ENCODE measurements at places on chromosomes 7 and 10. TPM values are rescaled to one million over a fixed set of nuclear protein-coding genes. Genes with fewer than 3 reads are reported as not detected.
A peak's percentile ranks its signal among the peaks of the same experiment; 100 is the strongest.

Gene CDH23
- total RNA-seq: 2.1 TPM

GRCh38 chr10:130686689-130687300 lies 550.6 kb downstream of the GLRX3 start:
- peak; percentile 79 for DNase-seq
- no peak overlapping the region for H3K4me3 ChIP-seq
- no peaks in the 10 kb centered on the region for H3K36me3 ChIP-seq
- H3K27ac ChIP-seq: no peak overlapping the region

DNA sequence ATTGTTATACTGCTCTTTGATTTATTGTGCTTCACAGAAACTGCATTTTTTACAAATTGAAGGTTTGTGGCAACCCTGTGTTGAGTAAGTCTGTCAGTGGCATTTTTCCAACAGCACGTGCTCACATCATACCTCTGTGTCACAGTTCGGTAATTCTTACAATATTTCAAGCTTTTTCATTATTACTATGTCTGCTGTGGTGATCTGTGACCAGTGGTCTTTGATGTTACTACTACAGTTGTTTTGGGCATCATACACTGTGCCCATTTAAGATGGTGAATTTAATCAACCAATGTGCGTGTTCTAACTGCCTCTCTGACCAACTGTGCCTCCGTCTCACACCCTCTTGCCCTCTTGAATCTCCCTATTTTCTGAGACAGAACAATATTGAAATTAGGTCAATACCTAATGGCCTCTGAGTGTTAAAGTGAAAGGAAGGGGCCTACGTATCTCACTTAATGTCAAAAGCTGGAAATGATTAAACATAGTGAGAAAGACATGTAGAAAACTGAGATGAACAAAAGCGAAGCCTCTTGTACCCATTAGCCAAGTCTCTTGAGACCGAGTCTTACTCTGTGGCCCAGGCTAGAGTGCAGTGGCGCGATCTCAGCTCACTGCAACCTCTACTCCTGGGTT lies 20.2 kb upstream of the ASL start:
- H3K27me3 ChIP-seq: no peaks in the 10 kb centered on the region
- H3K4me3 ChIP-seq: no peak overlapping the region
- DNase-seq: no peak
- H3K36me3 ChIP-seq: no peaks in the 10 kb centered on the region
- H3K4me1 ChIP-seq: no peaks in the 10 kb centered on the region

Gene OAT
- 75.5 TPM for total RNA-seq

DNA sequence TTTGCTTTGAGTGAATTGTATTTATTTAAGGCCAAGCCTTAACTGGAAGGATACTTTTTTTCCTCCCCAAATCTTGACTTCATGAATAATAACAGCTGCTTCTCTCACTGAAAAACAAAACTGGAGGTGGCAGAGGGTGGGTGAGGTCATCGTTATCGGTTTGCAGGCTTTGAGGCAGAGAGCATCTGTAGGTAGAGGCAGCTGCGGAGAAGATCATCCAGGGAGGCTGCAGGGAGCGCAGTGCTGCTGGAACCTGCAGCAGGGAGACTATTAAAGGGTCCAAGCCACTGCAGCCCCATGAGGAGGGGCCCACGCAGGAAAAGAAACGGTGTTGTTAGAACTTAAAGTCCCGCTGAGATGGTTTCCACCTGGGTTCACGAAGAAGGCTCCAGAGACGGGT lies 112.1 kb upstream of the SDK1 start:
- no peak overlapping the region for H3K27ac ChIP-seq
- H3K4me3 ChIP-seq: no peak overlapping the region
- no peaks in the 10 kb centered on the region for H3K4me1 ChIP-seq
- DNase-seq: no peak
- no peaks in the 10 kb centered on the region for H3K36me3 ChIP-seq
- no peaks in the 10 kb centered on the region for H3K27me3 ChIP-seq

DNA sequence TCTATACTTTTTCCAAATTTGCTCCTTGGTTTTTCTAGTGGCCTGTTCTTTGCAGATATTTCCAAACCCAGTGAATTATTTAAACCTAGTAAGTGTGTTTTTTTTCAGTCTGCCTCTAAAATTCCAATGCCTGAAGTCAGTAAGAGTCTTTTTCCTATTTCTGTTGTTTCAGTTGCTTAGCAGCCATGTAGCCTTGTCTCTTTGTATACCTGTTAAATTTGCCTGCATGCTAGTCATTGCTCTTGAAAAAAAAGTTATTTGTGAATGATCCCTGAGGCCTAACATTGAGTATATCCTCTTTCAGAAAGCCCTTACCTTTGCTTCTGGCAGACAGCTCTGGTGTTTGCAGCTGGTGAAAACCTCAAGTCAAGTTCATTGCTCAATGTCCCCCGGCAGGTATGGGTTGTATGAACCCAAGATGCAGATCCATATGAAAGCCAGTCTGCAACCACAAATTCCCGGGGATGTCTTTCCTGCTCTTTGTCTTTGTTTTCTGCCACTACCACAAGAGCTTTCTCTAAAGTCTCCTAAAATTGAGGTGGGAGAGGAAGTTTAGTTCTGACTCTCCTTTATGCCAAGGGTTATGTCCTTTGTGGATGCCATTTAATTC lies 35.7 kb downstream of the CH25H start:
- no peak for DNase-seq
- H3K27me3 ChIP-seq: no peaks in the 10 kb centered on the region
- H3K36me3 ChIP-seq: no peaks in the 10 kb centered on the region
- H3K4me3 ChIP-seq: no peak overlapping the region

DNA sequence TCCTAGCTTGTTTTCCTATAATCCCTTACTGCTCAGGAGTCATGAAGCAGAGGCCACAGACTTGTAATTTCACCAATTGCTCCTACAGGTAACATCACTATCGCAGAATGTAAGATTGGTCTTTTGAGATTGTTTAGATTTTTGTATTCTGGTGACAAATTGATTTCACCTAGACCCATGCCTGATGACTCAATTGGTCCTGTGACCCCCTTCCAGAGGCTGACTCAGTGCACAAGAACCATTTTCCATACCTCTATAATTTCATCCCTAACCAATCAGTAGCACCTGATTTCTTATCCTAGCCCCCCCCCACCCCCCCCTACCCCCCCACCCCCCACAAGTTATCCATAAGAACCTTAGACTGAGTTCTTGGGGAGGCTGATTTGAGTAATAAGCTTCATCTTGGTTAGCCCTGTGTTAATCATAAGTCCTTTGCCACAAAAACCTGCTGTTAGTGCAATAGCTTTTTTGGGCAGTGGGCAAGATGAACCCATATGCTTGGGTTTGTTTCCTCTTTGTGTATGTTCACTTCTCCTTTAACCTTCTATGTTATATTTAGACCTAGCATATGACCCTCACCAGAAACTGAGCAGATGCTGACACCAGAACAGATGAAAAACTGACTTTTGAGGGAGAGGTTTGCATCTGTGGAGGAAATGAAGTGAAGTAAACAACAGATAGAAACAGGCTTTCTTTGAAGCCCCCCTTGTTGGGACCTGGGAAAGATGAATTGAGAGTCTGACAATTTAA lies 187.1 kb downstream of the KIF20B start:
- H3K4me1 ChIP-seq: no peaks in the 10 kb centered on the region
- no peaks in the 10 kb centered on the region for H3K36me3 ChIP-seq
- H3K27ac ChIP-seq: no peak overlapping the region
- DNase-seq: no peak
- H3K27me3 ChIP-seq: no peaks in the 10 kb centered on the region

DNA sequence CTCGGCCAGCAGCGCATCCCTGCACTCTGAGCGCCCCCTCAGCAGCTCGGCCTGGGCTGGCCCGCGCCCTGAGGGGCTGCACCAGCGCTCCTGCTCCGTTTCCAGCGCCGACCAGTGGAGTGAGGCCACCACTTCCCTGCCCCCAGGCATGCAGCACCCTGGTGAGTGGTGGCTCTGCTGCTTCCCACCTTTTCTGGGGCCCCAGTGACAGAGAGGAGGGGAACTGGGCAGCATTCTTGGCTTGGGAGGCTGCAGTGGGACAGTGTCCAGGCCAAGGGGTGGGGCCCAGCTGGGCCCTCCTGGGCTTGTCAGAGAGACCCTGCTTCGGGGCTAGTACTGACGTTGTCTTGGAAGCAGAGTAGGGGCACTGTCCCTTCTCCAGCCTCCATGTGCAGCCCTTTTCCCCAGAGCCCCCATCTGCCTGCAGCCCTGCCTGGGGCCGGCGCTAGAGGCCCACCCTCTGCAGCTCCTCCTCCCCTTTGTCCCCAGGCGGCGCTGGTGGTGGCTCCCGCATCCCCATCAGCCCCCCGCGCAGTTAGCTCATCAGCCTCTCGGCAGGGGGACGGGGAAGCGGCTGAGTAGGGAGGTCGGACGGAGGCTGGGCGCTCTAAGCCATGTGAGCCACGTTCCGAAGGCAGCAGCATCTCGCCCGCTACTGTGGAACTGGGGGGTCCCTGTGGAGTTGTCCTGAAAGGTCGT lies 29.2 kb downstream of the GBX1 start:
- H3K36me3 ChIP-seq: peaks cover 46% of the 10 kb centered on the region
- H3K4me3 ChIP-seq: no peak overlapping the region
- H3K27ac ChIP-seq: no peak overlapping the region

DNA sequence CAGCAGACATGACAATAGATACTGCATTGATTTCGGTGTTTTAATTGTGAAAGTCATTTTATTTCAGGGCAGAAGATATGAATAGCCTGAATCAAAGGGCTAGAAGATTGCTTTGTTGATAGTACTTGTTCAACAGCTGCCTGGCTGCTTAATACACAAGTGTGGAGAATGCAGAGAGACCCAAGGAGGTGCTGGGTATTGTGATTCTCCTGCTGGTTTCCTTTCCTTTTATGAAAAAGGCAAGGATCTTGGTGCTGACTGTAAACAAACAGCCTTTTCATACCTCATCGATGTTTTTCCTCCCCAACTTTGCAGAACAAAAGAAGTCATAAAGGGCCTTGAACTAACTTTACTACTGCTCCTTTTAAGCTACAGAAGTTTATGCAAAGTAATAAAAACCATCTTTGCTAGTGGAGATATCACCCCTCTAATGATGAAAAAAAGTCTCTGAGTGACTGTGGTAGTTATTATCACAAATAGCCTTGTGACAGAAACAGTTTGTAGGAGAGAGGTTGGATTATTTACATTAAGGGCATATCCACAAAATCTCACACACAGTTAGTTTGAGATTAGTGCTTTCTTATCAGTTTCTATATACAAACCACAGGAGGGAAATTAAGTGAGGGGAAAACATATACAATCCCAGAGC lies 800.0 kb downstream of the LRMDA start:
- peak overlapping the region; percentile 14 for H3K4me3 ChIP-seq
- peaks cover 8% of the 10 kb centered on the region for H3K27me3 ChIP-seq
- peaks cover 10% of the 10 kb centered on the region for H3K4me1 ChIP-seq
- peak overlapping the region; percentile 74 for H3K27ac ChIP-seq

DNA sequence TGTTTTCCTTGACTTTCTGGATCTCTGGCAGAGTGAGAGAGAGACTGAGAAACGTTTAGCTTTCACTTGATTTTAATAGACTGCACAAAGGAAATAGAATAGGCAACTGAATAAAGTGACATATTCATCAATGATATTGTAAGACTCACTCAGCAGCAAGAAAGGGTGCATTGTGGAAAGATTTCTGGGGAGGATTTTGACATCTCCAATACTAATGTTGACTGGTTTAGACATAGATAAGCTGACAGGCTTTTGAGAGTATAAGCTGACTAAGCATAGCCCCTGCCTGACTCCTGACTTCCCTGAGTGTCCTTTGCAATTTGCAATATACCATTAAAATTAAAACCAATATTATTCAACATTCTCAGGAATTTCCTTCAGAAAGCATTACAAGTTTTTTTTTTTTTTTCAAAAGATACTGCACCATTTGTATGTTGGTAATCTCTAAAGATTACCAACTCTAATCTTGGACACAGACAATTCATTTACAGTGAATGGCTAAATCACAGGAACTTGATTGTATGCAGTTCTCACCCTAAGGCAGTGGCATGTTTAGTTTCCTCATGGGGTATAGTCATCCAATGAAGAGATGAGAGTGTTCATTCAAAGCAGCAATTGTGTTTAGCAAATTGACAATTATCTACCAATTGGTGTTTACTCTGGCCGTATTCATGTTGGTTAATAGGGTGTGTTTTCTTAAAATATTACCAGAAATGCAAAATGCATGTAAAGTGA lies 325.6 kb downstream of the SORCS3 start:
- H3K36me3 ChIP-seq: no peaks in the 10 kb centered on the region
- no peak overlapping the region for H3K27ac ChIP-seq
- H3K27me3 ChIP-seq: no peaks in the 10 kb centered on the region
- DNase-seq: no peak
- H3K4me1 ChIP-seq: peaks cover 3% of the 10 kb centered on the region
- no peak overlapping the region for H3K4me3 ChIP-seq

DNA sequence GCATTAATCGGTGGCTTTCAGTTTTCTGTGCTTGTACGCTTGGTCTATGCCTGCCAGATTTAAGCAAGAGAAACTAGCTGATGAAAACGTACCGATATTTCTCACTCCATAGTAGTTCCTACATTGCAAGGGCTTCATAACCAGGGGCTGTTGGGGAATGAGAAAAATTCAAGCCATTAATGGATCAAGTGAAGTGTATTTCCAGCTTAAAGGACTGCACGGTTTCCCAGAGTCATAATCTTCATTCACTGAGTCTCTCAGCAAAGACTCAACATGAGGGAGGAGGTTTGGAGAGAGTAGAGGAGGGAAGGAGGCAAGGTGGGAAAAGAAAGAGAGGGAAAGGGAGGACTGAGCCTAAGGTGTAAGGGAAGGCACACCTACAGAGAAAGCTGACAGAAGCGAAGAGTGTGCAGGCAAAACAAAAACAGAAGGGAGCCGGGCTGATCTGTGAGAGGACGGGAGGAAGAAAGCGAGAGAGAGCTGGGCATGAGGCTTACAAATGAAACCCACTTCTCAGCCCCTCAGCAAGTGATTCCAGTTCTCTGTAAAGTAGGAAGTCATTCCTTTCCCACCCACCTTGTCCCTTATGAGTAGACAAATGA lies 625 bp downstream of the GIMAP2 start:
- no peaks in the 10 kb centered on the region for H3K4me1 ChIP-seq
- no peak for DNase-seq
- H3K27me3 ChIP-seq: no peaks in the 10 kb centered on the region
- no peak overlapping the region for H3K4me3 ChIP-seq
- H3K27ac ChIP-seq: no peak overlapping the region

GRCh38 chr7:105831824-105832535 lies 44.4 kb downstream of the ATXN7L1 start:
- no peak overlapping the region for H3K27ac ChIP-seq
- H3K4me1 ChIP-seq: peaks cover 4% of the 10 kb centered on the region
- H3K27me3 ChIP-seq: no peaks in the 10 kb centered on the region
- no peaks in the 10 kb centered on the region for H3K36me3 ChIP-seq

Gene NKX2-3
- total RNA-seq: not detected

- H3K4me1 ChIP-seq: no peaks in the 10 kb centered on the region
- H3K27ac ChIP-seq: no peak overlapping the region
- no peak for DNase-seq
- no peaks in the 10 kb centered on the region for H3K27me3 ChIP-seq
- no peak overlapping the region for H3K4me3 ChIP-seq
These were observed 108.8 kb downstream of the SH3PXD2A start for GRCh38 chr10:103746598-103746997.

DNA sequence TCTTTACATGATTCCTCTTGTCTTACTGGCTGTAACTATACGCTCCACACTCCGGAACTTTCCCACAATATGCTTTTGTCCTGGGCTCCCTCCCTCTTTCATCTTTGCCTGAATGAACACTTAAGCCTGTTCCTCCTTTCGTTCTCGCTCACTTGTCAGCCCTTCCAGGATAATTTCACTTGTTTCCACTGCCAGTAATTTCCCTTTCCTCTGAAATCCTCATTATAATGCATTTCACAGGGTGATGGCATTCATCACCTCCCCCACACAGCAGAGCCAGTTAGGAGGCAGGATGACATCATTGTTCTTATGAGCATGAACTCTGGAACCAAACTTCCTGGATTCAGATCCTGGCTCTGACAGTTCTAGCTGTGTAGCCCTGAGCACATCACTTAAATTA lies 372.6 kb downstream of the GPR158 start:
- H3K4me3 ChIP-seq: no peak overlapping the region
- peak overlapping the region; percentile 68 for H3K27ac ChIP-seq

Gene CTAGE6
- not detected for total RNA-seq

Gene DEPP1
- total RNA-seq: 1.3 TPM

Data from endodermal cell (in vitro differentiated cells).